ENCODE measurements at places on chromosomes 7 and 10. TPM values are rescaled to one million over a fixed set of nuclear protein-coding genes. Genes with fewer than 3 reads are reported as not detected.

ADRA2A gene
- not detected for total RNA-seq

MEIG1 gene
- total RNA-seq = not detected

SERPINE1 gene
- 2,645 TPM for total RNA-seq

NUDT13 gene
- total RNA-seq = 2.3 TPM

SPAM1 gene
- total RNA-seq = not detected

MUC12 gene
- not detected for total RNA-seq

SLC16A9 gene
- total RNA-seq = not detected

MSS51 gene
- 3.5 TPM for total RNA-seq

IFIT1B gene
- not detected for total RNA-seq

PRKCQ gene
- 0.55 TPM for total RNA-seq

CYP2C19 gene
- total RNA-seq = not detected

HYAL4 gene
- total RNA-seq = not detected

H2BK1 gene
- total RNA-seq = not detected

PNLIPRP3 gene
- total RNA-seq = not detected

CCNJ gene
- 22.4 TPM for total RNA-seq

SDK1 gene
- 3.9 TPM for total RNA-seq

FFAR4 gene
- not detected for total RNA-seq

TCERG1L gene
- not detected for total RNA-seq

TUBB8 gene
- not detected for total RNA-seq

GLI3 gene
- total RNA-seq = 30.3 TPM

ZNF680 gene
- total RNA-seq = 10.8 TPM

HOXA10 gene
- 27.6 TPM for total RNA-seq

SPDYE9 gene
- not detected for total RNA-seq

RBM17 gene
- total RNA-seq = 148 TPM

ARMC10 gene
- 29.8 TPM for total RNA-seq

NPFFR1 gene
- not detected for total RNA-seq

TFEC gene
- total RNA-seq = 7.9 TPM

Data from endothelial cell of umbilical vein (primary cell).